ENCODE measurements at places on chromosomes 2 and 18. TPM values are rescaled to one million over a fixed set of nuclear protein-coding genes. Genes with fewer than 3 reads are reported as not detected.
A peak's percentile ranks its signal among the peaks of the same experiment; 100 is the strongest.

Gene VAMP8
- 1.9 TPM for total RNA-seq

DNA sequence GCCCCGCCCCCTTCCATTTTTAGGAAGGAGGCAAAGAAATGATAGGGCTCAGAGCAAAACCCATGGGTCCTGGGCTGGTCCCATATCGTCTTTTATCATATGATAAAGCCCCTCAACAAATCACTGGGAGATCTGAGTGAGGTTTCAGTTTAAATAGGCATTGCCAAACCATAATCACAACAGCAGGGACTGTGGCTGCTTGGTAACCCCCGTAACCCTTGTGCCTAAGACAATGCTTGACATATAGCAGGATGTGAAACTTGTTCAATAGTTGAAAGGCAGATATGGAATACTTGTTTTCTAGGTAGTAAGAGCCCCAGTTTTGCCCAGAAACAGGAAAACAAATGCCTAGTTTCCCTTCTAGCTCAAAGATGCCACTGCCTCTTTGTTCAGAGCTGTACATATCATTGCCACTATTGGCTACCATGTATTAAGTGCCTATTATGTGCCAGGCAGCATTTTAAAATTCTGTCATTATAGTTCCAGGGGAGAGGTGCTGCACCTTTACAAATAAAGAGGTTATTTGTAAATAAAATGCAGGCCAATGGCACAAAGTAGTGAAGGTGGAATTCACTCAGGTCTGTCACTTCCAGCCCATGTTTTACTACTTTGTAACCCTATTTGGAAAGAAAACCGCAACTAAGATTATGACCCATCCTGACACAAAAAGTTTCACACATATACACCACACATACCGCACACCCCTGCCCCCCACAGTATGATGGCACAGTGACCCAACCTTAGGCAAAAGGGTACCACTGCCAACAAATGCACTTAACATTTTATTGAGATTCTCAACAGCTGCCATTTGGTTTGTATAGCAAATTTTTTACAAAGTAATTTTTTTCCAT is 14.2 kb downstream of the NAGK start:
- DNase-seq, result peak; percentile 41

Gene TCF23
- not detected for total RNA-seq

GRCh38 chr2:239654266-239654665 is 253.4 kb upstream of the HDAC4 start:
- no peak for DNase-seq
